ENCODE measurements at places on chromosomes 1 and 21. TPM values are rescaled to one million over a fixed set of nuclear protein-coding genes. Genes with fewer than 3 reads are reported as not detected.

LYST gene
- total RNA-seq: 9.0 TPM

DNA sequence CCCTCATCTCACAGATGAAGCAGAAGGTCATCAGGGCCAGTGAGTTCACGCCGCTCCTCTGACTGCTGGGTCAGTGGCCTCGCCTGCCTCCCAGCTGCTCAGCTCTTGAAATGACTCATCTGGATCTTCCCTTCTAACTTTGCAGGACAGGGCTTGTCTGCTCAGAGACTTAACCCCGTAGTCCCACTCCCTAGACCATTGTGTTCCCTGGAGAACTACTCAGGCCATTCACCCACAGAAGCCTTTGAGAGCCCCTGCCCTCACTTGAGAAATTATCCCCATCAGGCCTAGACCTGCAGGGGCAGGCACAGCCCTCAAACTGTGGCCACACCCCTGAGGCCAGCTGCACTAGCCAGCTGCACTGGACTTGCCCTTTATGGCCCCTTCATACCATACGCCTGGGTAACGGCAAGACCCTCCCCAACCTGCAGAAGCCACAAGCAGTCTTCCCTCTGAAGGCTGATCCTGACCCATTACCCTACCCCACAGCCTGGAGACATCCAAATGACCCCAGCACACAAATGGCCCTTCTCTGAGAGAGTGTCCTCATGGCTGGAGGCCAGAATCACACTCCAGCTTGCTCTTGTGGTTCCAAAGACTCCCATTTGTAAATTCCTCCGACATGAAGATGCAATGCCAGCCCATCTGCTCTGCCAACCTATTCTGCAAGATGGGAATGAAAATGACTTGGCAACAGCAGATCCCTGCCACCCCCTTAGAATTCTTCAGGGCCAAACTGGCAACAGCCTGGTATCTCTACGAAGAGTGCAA is 33.2 kb downstream of the RCSD1 start:
- H3K4me3 ChIP-seq: no peak overlapping the region
- H3K27ac ChIP-seq: 0 out of 2 replicates have a peak overlapping the region, but pooled peaks have one; percentile 8
- H3K36me3 ChIP-seq: no peaks in the 10 kb centered on the region
- H3K4me1 ChIP-seq: peaks cover 52% of the 10 kb centered on the region
- no peaks in the 10 kb centered on the region for H3K27me3 ChIP-seq

- peaks cover 41% of the 10 kb centered on the region for H3K4me1 ChIP-seq
- peaks cover 4% of the 10 kb centered on the region for H3K36me3 ChIP-seq
- no peak overlapping the region for H3K27ac ChIP-seq
These were observed 45.7 kb downstream of the APP start for GRCh38 chr21:26124896-26125295.

GRCh38 chr1:210558302-210558701 is 229.6 kb downstream of the HHAT start:
- H3K27ac ChIP-seq: no peak overlapping the region
- no peak overlapping the region for H3K4me3 ChIP-seq
- no peak for DNase-seq
- H3K36me3 ChIP-seq: no peaks in the 10 kb centered on the region

GRCh38 chr1:202821467-202821866 is 10.7 kb downstream of the PCAT6 start:
- H3K4me3 ChIP-seq: no peak overlapping the region
- peak overlapping the region; percentile 31 for H3K27ac ChIP-seq
- peaks cover 2% of the 10 kb centered on the region for H3K27me3 ChIP-seq
- peak; percentile 58 for DNase-seq

DNA sequence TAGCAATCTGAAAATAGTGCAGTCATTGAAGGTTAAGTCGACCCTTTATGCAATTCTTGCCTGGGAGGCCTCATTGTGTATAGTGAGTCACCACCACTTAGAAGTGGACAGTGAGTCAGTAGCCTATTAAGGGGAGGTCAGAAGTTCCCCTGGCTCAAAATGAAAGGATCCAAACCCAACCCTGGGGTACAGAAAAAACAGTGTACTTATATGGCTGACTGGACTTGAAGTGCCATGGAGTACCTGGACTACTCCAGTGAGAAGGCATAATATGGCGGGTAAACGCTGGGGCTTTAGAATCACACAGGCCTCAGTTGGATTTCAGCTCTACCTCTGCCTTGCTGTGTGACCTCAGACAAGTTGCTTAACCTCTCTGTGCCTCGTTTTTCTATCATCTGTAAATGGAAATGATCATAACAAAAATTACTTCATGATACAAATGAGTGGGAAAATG is 2.2 kb upstream of the BCL9 start:
- no peaks in the 10 kb centered on the region for H3K27me3 ChIP-seq
- no peaks in the 10 kb centered on the region for H3K36me3 ChIP-seq
- peak; percentile 98 for DNase-seq
- H3K4me3 ChIP-seq: no peak overlapping the region

Data from GM23248 (cell line).